Memory B cell (primary cell): ENCODE measurements at places on chromosomes 6 and 20.

- no peak for DNase-seq
Measured at GRCh38 chr20:36155629-36155971, 1.1 kb downstream of the EPB41L1 start.

DNA sequence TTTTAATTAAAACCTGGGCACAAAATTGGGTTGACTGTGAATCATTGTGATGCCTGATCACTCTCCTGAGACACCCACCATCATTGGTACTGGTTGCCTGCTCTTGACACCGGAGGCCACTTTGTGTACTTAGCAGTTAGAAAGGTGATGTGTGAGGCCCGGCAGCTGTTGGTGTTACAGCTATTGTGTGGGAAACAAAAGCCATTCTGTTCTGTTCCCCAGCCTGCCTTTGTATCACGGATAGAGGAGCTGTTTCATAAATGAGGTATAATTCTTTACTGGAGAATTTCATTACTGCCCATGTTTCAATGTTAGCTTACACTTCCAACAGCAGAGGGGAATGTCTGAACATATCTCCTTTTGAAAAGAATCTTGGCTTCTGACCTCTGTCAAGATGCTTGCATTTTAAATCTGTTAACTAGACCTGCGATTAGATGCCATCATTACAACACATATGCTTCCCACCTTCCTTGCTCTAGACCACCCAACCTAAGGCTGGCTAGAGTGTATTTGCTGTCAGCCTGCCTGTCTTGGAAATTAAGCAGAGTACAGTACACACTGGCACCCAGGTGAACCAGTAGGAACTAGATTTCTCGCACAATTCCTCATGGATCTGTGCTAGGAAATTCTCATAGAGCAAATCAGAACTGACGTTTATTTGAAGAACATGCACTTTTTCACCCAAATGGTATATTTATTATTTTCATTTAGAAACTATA, 142.4 kb upstream of the INSM1 start:
- DNase-seq, result no peak

- no peak for DNase-seq
Measured at GRCh38 chr20:49420292-49420691, 62.2 kb downstream of the KCNB1 start.

DNA sequence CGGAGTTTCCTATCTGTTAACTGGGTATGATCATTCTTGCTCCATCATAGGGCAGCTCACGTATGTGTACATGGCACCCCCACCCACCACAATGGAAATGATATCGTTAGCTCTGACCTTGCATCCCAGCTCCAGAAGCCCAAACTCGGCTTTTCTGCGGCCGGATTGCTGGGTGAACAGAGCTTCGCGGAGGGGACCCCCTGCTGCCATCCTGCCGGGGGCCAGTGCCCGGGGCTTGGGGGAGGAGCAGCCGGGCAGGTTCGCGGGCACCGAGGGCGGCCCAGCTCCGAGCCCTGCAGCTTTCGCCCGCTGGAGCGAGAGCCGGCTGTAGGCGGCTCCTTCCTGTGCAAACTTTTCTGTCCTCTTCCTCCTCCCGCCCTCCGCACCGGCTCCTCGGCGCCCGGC, 24.9 kb upstream of the FUCA2 start:
- peak; percentile 12 for DNase-seq

DNA sequence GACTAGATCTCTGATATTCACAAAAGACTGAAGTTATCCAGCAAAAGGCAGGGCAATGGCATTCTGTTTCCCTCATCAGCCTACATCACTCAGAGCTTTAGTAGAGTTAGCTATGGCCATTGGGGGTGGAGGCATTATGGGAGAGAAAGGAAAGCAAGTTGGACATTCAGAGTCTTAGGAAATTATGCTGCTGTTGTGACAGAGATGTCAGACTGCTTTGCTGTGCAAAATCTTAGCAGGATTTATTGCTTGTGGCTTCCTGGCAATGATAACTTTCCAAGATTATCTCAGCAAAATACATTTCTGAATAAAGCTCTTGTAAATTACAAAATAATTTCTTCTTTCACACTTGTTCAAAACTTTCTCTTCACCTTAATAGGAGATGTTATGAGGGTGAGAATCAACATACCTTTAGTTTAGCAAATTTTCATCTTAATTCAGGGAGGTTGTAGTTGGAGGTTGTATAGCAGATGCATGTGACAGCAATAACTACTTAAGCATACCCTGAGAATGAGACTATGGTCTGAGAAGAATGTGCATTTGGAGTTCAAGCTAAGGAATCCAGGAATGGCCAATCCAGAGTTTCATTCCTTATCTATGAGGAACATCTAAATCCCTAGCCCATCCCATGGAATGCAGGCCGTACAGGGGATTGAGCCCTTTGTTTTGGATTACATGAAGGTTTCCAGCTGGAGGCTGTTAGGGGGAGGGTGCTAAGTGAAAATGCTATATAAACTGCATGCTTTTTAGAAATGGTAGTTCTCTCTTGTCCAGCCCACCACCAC, 179.8 kb downstream of the HAO1 start:
- no peak for DNase-seq

GRCh38 chr6:3393836-3394202, 63.0 kb downstream of the SLC22A23 start:
- DNase-seq, result no peak

- no peak for DNase-seq
Measured at GRCh38 chr6:122620902-122621301, 10.7 kb downstream of the PKIB start.

GRCh38 chr20:39822667-39823066, 860.5 kb downstream of the DHX35 start:
- no peak for DNase-seq
